ENCODE measurements at places on chromosomes 13 and 19.
A peak's percentile ranks its signal among the peaks of the same experiment; 100 is the strongest.

GRCh38 chr13:28609926-28610325, 49.0 kb upstream of the POMP start:
- DNase-seq: no peak

DNA sequence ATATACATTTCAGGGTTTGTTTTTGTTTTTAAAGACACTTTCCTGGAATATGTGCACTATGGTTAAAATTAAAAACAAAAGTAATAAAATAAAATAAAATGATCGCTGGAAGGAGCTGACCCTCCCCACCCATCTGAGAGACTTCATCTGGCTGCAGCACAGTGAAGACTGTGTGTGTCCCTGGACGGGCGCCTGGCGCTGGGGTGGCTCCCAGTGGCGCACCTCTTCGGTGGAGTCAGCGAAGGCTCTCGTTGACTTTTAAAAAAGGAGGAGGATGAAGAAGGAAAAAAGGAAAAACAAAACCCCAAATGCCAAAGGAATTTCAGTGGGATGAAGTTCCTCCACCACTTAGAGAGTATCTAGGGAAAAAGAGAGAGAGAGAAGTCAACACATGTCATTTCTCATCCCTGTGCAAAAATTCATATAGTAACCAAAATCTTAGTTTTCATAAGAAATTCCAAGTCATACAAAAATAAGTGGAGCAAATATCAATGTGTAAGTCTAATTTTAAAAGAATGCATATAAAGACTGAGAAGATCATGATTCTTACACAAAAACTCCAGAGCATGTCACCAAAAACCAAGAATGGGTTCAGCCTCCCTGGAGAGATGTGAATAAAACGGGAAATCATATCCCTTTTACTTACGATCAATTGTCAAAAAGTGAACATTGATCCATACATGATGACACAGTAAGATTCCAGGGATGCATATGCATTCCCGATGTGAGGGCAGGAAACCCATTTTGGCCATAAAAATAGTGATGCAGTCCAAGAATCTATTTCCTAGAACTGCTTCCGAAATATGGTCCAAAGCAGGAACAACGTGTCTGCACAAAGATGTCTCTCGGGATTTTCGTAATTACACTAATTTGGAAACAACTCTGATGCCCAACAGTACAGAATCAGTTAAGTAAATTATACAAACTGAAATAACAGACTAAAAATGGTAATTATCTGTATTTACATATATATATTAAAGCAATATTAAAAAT, 123.8 kb downstream of the STK24 start:
- no peak for DNase-seq

DNA sequence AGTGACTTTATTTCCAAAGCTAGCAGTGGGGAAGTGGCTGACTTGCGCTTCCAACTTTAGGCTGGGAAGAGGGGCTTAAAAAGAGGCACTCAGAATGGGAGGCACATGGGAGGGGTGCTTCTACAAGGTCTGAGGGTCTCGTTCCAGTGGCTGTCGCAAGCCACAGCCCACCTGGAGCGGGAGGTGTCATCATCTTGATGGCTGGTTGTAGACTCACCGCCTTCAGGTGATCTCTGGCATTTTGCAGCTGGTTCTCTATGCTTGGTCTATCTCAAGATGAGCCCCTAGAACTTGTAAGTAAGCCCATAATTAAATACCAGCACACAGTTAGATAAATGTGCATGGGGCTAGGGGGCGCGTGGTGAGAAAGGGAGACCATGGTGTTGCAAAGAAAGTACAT, 9.2 kb downstream of the TEX29 start:
- DNase-seq: no peak

- peak; percentile 28 for DNase-seq
These were observed 134.4 kb upstream of the TSC22D1 start for GRCh38 chr13:44710576-44710975.
